Activated T-helper 9 cell treated with anti-CD3 and anti-CD28 coated beads, Interleukin-2, amount 50 U/mL, for 16 hours (primary cell): ENCODE measurements at places on chromosomes 4 and X.

GRCh38 chr4:14028862-14029261, 401.3 kb upstream of the BOD1L1 start:
- no peak for DNase-seq

DNA sequence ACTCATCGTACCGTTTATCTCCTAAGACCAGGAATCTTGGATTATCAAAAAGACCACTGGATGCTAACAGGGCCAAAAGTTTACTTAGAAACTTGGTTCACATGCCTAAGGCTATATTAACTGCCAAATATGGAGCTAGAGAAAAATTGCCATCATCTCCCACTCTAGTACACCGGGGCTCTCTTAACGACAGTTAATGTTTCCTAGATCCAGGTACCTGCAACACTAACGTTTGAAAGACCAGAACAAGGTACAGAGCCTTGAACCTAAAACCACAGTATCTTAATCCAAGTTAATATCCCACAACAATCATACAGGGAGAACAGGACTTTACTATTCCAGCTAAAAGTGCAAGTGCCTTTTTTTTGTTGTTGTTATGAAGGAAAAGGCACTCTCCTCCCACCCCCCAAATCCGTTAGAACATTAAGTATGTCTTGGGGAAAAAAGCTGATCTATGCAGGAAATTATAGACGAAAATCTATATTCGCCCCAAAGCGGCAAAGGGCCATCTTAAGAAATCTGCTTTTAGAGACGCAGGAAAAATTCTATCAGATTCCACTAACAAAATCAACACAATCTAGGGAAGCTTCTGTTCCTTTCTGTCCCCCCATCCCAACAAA, 1.3 kb downstream of the G3BP2 start:
- no peak for DNase-seq

GRCh38 chrX:115251458-115252233, 17.8 kb upstream of the LRCH2 start:
- DNase-seq: no peak

DNA sequence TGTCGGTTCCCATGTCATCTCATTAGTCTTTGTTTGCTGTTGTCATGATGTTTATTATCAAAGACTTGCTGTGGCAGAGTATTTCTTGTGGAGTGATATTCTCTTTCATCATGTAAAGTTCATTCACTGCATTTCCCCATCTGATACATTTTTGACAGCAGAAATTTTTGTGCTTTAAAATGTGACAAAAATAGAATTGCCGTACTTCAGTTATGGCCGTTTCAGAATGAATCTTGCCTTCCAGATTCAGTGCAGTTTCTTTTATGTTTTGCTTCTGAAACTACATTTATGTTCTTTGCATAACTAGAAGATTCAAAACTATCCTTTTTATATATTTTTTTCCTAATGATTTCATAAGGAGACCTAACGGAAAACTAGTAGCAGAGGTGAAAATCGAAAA, 10.0 kb downstream of the CSTF2 start:
- no peak for DNase-seq

DNA sequence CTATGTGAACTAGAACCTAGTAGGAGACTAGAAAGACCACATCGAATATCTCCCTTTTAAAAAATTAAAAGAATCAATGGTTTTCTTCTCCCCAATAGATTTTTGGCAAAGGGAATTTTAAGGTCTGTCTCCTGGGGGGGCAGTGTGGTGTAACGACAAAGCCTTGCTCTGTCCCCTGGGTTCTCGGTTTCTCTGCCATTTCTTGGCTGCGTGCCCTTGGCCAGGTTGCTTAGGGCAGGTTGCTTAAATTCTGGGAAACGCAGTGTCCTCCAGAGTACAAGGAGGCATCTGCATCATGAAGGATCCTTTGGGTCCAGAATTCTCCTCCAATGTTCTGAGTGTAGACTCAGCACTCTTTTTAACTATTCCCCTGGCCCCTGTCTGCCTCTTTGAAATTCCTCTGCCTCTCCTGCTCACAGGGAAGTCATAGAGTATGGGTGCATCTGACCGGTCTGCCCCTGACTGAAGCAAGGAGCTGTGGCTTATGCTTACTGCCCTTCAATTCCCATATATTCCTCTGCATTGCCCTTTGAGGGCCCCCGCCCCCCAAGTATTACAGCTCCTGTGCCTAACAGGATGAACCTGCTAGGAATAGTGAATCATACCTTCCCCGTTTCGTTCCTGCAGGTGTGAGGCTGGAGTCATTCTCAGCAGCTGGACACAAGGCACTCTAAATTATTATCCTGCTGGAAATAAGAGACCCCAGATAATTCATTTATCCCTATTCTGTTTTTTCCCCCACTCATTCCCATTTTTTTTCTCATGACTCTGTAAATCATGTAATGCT, 2.2 kb downstream of the KIT start:
- DNase-seq: no peak
